CD4-positive, alpha-beta T cell treated with Interleukin-4 for 1 hour (primary cell): ENCODE measurements at places on chromosomes 2 and 18.

GRCh38 chr2:41907771-41908207 is 140.0 kb upstream of the PKDCC start:
- DNase-seq, result no peak

- DNase-seq, result peak; percentile 62
These were observed 104.2 kb downstream of the SPTBN1 start for GRCh38 chr2:54560146-54560881.

GRCh38 chr2:42794271-42795046 is 2.1 kb upstream of the HAAO start:
- DNase-seq, result no peak

DNA sequence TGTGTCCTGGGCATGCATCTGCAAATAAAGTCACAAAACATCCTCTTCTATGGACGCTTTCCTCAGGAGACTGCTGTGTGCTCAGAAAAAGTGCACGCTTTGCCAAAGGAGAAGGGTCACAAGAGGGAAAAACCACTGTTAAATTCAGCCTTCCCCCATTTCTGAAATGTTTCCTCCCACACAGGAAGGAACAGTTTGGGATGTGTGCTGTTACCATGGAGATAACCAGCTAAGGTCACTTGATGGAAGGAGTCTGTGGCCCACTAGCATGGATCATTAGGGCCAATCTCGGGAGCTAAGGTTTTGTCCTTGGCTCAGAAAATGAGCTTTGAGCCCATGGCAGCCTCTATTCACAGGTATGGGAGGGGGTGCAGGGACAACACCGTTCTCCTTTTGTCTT is 5.6 kb downstream of the KCNE4 start:
- no peak for DNase-seq
